ENCODE measurements at places on chromosomes 4 and X. TPM values are rescaled to one million over a fixed set of nuclear protein-coding genes. Genes with fewer than 3 reads are reported as not detected.
A peak's percentile ranks its signal among the peaks of the same experiment; 100 is the strongest.

DNA sequence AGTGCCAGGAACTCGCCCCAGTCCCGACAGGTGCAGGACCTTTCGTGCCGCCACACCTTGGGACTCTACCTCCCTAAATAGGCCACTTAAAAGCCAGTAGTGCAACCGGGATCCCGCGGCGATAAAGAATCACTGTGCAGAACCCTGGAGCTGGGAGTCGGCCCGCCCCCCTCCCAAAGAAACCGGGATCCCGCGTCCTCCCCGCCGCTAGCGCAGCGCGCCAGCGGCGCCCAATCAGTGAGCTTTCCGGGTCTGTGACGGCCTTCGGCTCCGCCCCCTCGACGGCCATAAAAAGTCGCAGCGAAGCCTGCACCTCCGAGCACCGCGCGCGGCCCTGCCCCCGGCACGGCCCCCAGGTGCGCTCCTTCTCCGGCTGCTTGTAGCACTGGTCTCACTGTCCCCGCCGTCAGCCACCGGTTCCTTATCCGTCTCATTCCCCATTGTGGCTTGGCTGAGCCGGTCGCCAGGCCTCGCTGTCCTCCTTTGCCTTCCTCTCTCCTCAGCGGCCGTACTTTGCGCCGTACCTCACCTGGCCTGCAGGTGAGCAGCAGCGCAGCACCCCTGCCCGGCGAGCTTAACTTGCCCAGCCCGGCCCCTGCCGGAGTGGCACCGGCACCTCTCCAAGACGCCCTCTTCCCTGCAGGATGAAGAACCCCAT, at the start of gene LRAT:
LRAT (plus strand) TSS at position 318 of the 658 bp plus-strand sequence; CDS start at position 645, 327 bp downstream.
- peak; percentile 10 for DNase-seq

- no peak for DNase-seq
Measured at GRCh38 chr4:12926189-12927066, 557.7 kb downstream of the RAB28 start.

DNA sequence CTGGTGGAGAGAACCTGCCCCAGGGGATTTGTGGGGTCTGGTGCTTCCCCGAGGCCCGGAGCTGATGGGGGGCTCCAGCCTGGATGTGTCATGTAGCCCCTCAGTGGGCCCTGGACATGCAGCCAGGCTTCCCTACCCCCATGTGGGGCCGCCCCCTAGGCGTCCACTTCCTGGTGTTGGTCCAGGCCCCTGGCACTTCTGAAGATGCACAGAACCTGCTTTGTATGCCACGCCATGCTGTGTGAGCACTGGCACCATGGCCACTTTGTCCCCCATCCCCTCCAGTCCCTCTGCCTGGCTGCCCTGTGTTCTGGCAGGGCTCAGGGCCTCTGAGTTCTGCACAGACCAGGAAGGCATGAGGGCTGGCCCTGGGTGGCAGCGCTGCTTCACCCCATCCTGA, 29.2 kb downstream of the WFS1 start:
- DNase-seq: no peak

- DNase-seq: no peak
Measured at GRCh38 chr4:48266781-48267180, 2.9 kb downstream of the TEC start.

GRCh38 chr4:152634110-152634760, 45.6 kb downstream of the TMEM154 start:
- DNase-seq: no peak

Gene MAGEA12
- not detected for total RNA-seq

Gene XAGE2
- total RNA-seq: not detected

Measured in CD4-positive, alpha-beta T cell (primary cell).